ENCODE measurements at places on chromosomes 5 and 9.

DNA sequence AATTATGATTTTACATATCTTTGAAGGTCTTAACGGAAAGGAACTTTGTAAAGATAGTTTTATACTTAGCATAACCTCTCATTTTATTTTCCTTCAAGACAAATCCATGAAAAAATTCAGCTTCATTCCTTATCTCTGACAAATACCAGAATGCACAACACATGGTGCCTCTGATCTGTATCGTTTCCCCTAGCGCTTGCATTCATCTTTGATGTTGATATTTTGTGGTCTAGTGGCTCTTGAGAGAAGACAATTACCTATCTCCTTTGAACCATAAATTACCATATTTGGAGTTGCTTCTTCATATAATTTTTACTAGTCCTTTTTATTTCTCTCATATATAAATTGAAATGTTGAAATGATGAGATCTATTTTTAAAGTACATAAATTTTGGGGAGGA is 551.3 kb downstream of the PDE4D start:
- DNase-seq = no peak

GRCh38 chr5:58403822-58404433 is 56.0 kb downstream of the PLK2 start:
- DNase-seq = no peak

GRCh38 chr9:123344192-123344949 is 11.6 kb upstream of the CRB2 start:
- DNase-seq = no peak

GRCh38 chr5:39412721-39413394 is 11.9 kb downstream of the DAB2 start:
- DNase-seq = no peak

DNA sequence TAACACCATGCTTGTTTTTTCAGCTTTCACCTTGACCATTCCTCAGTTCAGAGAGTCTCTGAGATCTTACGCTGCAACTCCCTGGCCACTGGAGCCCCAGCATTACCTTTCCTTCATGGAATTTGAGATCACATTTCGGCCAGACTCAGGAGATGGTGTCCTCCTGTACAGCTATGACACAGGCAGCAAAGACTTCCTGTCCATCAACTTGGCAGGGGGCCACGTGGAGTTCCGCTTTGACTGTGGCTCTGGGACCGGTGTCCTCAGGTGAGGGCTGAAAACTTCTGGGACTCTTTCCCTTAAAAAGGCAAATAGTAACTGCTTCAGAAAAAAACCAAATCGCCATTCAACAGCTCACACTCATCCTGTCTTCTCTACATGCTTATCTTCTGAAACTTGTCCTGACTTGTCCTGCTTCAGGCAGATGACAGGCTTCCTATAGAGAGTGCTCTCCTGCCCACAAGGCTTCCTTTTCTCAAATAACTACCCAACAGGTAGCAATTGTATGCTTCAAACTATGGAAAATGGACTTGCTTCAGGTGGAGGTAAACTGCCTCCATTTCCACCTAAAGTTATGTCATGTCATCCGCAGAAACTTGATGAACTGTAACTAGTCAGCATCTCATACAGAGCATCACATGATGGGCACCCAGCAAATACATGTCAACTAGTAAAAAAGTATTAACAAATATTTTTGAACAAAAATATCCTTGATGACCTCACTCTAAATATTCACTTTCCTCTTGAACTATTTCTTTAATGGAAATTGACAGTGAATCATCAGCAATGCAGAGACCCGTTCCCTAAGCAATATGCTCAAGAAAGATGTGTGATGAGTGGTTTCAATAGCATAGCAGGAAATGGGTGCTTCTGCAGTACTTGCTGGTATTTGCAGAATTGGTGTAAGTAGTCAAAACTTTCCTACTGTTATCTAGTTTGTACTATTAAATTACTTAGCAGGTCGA is 129.2 kb downstream of the LIFR start:
- no peak for DNase-seq

- DNase-seq = no peak
Measured at GRCh38 chr9:119289740-119290433, 79.3 kb downstream of the BRINP1 start.

GRCh38 chr5:89255845-89256463 is 373.0 kb upstream of the MEF2C start:
- DNase-seq = no peak

GRCh38 chr5:142971303-142972013 is 201.3 kb downstream of the ARHGAP26 start:
- DNase-seq = no peak

DNA sequence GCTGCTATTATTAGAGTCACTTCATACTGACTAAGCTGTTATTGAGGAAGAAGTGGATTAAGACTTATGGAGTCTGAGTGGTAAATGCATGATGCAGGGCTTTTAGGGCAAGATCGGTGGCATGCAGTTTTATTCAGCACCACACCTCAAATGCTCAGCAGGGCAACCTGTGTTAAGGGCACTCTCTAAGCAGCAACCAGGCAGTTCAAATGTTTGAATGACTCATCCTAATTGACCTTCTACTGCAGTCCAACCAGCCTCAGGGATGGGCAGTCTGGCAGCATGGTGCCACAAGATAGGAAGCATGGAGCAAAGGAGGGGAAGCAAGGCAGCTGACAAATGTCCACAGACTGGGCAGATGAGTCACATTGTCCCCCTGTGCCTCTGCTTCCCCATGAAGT is 80.2 kb upstream of the MIER3 start:
- DNase-seq = peak; percentile 78

DNA sequence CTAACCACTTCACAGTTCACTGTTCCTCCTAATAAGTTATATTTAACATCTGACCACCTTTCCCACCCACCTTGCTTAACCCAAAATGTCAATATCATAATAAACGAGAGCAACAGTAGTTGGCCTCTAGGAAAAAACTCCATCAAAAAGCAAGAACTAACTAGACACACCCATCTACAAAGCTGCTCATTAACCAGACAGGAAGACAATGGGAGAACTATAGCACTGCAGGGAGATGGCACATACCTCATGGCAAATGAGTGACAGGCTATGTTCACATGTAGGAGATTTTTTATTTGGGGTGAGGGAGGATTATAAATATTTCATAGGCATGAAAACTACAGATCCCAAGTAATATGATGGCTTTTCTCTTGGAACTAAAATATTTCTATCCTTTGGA is 23.6 kb upstream of the CDK5RAP2 start:
- DNase-seq = no peak

- DNase-seq = no peak
Measured at GRCh38 chr9:75089373-75089766, 1.1 kb downstream of the OSTF1 start.

GRCh38 chr5:57422993-57423392 is 59.6 kb downstream of the ACTBL2 start:
- no peak for DNase-seq

GRCh38 chr5:39040875-39041274 is 33.3 kb downstream of the RICTOR start:
- DNase-seq = no peak

GRCh38 chr5:40378396-40379177 is 301.1 kb upstream of the PTGER4 start:
- DNase-seq = no peak

DNA sequence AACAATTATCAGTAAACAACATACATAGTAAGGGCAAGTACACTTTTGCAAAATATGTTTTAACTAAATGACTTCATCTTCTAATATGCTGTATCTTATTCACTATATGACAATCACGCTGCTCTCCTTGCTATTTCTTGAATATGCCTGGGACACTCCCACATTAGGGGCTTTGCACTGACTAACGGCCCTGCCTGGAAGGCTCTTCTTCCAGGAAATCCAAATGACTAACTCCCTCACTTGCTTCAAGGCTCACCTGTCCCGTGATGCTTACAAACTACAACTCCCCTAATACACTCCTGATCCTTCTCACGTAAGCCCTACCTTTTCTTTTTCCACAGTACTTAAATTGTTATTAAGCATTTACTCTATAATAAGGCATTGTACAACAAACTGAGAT is 10.6 kb downstream of the ERP44 start:
- no peak for DNase-seq

GRCh38 chr9:97415146-97415545 is 3.2 kb downstream of the TDRD7 start:
- no peak for DNase-seq

DNA sequence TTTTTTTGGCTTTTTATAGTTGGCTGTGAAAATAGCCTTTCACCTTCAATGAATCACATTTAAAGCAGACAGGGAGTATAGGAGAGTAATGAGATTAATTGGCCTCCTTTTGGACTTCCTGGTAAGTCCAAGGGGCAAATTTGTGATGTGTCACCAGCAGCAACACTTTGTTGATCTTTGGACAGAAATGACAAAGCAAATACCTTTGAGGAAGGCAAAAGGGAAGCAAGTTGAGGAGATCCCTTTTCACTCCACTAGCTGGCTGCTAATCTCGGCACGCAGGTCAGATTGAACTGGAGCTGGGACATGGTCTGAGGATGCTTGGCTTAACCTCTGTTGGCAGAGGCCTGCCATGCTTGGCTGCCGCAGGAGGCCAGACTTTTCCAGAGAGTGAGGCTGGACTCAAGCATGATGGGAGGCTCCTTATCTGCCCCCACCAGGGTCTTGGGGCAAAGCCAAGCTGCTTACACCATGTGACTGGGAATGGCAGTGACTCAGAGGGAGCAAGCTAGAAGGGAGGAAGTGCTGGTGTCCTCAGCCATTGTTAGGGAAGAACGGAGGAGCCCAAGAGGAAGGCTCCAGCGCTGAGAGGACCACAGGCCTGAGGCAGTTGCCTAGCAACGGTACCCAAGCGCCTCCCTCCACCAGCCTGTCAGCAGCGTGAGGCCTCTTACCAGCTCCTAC is 174.5 kb upstream of the MAP1B start:
- DNase-seq = peak; percentile 77

DNA sequence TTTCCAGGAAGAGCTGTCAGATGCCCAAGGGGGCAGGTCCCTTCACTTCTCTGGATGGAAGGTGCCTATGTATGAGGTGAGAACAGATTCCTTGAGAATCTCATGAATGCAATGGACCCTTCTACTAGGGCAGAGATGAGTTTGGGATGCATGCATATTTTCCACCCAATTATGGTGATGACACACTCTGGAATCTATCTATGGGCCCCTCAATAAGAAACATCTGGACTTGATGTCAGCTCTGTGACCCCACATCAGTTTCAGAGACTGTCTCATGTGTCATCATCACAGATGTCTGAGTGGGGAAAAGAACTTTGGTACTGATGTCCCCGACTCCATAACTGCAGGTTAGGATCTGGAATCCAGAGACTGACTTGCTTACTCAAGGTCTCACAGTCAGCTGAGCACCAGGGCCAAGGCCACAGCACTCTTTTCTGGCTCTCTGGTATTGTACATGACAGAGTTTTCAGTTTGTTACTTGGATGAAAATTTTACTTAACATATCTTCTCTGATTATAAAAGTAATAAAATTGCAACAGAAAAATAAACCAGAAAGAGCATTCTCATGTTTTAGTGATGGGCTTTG is 177.0 kb downstream of the DCP2 start:
- DNase-seq = no peak

DNA sequence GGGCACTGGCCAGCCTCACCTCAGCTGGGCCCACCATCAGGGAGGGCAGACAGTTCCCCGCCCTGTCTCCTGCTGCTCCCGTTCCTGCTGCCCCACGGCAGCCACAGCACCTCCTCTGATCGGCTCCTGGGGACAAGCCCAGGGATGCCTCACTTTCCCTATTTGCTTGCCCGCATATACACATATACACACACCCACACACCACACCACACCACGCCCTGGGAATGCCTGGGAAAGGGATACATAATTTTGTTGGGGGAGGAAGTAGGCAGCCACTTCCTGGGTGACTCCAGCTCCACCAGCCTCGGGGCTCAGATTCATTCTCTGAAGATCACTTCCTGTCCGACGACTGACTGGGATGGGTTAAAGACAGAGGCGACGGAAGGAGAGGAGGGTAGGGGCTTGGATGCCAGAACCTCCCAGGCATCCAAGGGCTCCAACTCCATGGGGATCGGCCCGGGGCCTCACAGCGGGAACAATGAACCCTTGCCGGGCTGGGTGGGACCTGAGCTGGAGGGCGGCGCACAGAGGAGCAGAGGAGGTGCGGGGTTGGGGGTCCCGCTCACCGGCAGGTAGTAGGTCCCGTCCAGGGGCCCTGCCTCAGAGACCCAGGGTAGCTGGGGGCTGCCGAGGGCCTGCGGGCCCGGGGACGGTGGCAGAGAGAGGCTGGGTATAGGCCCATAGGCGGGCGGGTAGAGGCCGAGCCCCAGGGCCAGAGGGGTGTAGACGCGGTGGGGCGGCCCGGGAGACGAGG is 2.0 kb upstream of the MZB1 start:
- no peak for DNase-seq

GRCh38 chr5:76652809-76653414 is 29.7 kb upstream of the F2RL2 start:
- no peak for DNase-seq

- no peak for DNase-seq
Measured at GRCh38 chr5:125551246-125551645, 804.8 kb upstream of the ZNF608 start.

DNA sequence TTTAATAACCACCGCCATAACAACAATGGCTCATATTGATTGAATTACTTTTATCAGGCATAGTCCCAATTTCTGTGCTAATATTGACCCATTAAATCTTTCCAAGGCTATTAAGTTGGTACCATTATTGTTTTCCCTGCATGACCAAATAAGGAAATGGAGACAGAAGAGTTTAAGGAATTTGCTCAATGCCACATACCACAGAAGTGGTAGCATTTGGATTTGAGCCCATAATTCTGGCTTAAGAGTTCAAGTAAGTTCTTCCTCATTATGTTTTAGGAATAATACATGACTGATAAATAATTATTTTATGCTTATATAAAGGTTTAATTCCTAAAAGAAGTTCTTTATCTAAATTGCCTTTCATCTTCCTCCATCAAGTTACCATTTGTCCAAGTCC is 43.4 kb upstream of the HAPLN1 start:
- no peak for DNase-seq

All from PC-9 (cell line).